Activated CD4-positive, alpha-beta T cell treated with anti-CD3 and anti-CD28 coated beads for 4 hours (primary cell): ENCODE measurements at places on chromosomes 13 and 19.

GRCh38 chr13:90867336-90867683, 480.2 kb upstream of the MIR17HG start:
- no peak for DNase-seq

- DNase-seq, result no peak
Observed at GRCh38 chr13:49635599-49636433, 7.5 kb downstream of the ARL11 start.

DNA sequence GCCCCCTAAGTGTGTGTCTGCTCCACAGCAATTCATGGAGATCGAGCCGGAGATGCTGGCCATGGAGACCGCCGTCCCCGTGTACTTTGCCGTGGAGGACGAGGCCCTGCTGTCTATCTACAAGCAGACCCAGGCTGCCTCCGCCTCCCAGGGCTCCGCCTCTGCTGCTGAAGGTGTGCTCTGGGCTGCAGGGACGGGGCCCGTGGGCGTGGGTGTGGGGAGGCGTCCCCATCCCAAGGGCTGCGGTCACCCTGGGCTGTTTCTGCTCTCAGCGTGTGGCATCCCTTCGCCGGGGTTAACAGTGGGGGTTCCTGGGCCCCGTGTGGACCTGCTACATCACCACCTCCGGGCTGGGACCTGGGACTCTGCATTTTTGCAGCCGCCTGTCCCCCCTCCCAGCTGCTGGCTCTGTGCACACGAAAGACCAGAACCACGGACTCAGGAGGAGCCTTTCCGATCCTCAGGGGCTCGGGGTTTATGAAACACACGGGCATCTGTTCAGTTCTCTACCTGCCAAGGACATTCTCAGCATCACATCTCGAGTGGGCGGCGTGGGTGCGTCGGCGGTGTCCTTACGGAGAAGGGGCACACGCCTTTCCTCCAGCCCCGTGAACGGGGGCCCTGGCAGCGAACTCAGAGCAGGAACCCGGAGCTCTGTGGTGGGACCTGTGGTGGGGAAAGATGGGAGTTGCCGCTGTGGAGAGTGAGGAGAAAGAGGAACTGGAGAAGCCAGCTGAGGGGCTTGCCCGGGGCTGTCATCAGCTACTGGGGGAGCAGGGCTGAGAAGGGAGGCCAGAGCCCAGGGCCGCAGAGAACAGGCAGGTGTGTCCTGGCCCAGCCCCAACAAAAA, 7.8 kb downstream of the NCLN start:
- no peak for DNase-seq

DNA sequence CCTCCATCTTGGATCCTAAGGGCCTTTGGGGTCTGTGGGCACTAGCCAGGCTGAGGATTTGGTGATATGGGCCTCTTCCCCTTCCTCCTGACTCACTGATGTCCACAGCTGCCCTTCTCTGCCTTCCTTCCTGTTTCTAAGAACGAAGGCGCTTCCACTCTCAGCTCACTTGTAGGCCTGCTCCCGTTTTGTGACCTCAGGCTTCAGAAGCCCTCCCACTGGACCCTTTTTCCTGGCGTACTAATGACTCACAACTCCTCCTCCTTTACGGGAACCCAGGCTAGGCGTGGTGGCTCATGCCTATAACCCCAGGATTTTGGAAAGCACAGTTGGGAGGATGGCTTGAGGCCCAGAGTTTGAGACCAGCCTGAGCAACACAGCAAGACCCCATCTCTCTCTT, 55.6 kb downstream of the TMED1 start:
- DNase-seq, result no peak

DNA sequence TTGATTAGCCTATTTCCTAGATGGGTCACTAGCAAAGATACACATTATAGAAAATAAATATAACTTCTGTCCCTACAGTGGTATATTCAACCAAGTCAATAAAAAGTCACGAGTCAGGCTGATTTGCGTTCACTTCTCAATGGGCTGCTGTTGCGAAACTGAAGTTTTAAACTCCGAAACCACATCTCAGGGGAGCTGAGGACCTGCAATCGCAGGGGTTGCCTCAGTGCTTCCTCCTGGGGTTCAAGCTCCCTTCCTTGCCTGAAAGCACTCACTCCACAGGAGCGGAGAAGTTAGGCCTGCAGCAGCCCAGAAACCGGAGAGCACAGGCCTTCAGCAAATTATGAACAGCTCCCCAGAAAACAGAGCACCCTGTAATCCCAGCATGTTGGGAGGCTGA, 39.6 kb downstream of the RAB20 start:
- DNase-seq, result no peak

- DNase-seq, result no peak
Observed at GRCh38 chr19:51136851-51137551, 5.1 kb upstream of the SIGLEC7 start.

GRCh38 chr13:89966524-89966923, 1381.0 kb upstream of the MIR17HG start:
- no peak for DNase-seq

DNA sequence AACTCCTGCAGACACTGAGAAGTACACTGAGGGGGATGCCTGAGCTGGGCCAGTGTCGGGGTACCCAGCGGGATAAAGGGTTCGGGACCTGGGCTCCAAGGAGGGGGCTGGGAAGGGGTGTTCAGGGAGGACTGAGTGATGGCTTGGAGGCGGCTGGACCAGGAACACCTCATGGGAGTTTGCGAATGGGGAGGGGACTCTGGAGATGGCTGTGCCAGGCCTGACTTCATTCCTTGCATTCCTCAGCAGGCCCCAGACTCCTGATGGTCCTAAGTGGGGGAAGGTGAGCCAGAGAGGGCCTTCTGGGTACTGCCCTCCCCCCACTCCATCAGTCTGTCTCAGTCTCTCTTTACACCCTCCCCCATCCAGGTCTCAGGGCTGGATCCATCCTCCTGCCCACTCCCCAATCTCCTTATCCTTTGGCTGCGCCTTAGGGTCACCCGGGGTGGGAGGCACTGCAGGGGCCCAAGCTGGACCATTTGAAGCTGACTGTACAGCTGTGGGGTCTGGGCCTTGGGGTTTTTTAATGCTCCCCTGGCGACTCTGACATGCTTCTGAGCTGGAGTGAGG, 13.8 kb downstream of the PAK4 start:
- DNase-seq, result no peak

GRCh38 chr13:49667773-49668172, 23.5 kb downstream of the EBPL start:
- no peak for DNase-seq

DNA sequence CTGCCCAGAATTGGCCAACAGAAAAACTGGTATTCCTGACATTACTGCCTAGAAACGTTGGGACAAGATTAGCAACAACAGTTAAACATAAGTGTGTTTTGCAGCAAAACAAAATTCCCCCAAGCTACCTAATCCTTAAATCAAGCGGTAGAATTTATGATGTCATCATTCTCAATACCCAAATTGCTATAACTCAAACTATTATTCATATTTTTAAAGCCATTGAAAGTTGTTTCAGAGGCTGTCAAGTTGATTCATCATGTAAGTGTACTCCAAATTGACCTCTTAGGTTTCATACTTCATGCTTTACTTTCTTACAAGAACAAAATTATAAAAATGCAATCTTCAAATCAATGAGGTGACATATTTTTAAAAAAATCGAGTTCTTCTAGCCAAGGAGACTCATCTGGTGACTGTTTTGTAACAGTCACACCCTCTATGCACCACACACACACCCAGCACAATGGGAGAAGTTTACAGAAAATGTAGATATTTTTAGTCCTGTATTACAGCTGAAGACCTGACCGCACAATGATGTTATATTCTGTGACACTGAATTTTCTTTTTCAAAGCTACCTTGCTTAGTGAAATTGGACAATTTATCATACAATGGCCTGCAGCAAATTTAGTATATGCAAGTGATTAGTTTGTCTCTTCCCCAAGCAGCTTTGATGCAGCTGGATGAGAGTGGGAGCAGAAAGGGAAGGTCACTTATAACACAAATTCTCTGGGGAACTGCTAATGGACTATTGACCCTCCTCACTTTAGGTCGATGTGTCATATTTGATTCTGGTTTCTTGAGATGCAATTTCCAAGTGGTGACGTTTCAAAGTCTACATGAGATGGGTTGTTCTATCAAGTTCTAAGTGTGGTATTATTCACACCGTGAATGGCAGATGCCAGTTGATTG, 345.3 kb upstream of the OBI1 start:
- no peak for DNase-seq

- DNase-seq, result no peak
Observed at GRCh38 chr13:30819136-30819888, 84.0 kb downstream of the ALOX5AP start.

GRCh38 chr13:80239571-80240255, 101.2 kb downstream of the SPRY2 start:
- DNase-seq, result no peak

GRCh38 chr19:36113894-36114720, 568 bp downstream of the POLR2I start:
- no peak for DNase-seq

GRCh38 chr19:33785795-33786194, 10.9 kb upstream of the KCTD15 start:
- DNase-seq, result no peak

DNA sequence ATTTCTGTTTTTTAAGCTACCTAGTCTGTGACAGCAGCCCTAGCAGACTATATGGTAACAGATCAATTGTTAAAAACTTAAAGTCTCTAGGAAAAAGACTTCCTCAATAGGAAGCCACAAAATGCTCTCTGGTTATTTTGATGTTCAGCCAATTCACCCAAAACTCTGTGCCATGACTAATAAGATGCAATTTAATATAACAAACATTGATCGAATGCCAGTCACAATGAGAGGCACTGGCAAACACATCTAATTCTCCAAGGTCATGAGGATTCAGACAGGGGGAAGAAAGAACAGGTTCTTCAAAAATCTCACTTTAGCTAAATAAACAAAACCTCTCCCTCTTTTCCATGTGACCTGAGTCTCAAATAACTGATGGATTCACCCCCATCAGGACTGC, 107.5 kb downstream of the SUCLA2 start:
- no peak for DNase-seq

DNA sequence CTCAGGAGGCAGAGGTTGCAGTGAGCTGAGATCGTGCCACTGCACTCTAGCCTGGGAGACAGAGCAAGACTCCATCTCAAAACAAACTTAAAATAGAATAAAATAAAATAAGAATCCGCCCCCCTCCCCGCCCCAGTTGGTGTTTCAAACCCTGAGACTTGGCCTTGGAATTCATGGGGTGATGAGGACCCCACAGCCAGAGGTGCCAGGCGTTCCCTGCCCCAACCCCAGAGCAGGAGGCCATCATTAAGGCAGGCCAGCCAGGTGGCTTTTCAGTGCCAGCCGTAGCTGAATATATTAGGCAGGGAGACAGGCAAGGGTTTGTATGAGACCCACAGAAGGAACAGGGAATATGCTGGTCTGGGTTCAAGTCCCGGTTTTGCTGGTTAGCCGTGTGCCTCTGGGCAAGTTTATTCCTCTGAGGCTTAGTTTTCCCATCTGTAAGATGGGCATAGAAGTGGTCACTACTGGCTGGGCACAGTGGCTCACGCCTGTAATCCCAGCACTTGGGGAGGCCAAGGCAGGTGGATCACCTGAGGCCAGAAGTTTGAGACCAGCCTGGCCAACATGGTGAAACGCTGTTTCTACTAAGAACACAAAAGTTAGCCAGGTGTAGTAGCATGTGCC, 12.3 kb downstream of the HPN start:
- DNase-seq, result no peak
